Activated naive CD4-positive, alpha-beta T cell (primary cell): ENCODE measurements at places on chromosomes 6 and 20.

DNA sequence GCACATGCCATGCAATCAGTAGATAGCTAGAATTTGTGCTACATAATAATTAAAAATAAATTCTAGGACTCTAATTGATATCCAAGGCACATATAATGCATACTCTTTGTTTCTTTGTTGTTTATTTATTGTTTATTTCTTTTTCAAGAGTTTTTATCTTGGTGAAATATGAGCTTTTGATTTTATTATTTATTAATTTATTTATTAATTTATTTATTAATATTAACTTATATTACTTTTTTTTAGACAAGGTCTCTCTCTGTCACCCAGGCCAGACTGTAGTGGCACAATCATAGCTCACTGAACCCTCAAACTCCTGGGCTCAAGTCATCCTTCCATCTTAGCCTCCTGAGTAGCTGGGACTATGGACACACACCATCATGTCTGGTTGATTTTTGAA is 519.9 kb downstream of the HAO1 start:
- no peak for DNase-seq

- DNase-seq = no peak
Observed at GRCh38 chr20:58546416-58546711, 31.2 kb upstream of the APCDD1L start.

- no peak for DNase-seq
Observed at GRCh38 chr20:40431611-40432010, 257.4 kb downstream of the MAFB start.

- no peak for DNase-seq
Observed at GRCh38 chr6:41186031-41186562, 14.9 kb downstream of the TREML2 start.

DNA sequence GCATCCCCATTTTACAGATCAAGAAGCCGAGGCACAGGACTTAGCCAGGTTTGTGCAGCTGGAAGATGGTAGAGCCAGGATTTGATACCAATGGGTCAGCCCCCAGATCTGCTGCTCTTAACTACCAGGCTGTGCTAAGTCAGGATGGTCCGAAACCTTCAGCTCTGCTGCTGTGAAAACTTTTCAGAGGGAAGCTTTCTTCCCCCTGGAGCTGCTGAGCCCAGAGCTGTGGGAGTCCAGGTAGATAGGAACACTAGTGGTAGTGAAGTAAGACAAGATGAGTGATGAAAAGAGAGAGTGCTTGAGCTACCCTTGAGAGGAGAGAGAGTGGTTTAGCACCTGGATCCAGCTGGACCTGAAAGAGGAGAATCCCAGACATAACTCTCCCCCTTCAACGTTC is 230.8 kb downstream of the CDH4 start:
- DNase-seq = no peak

DNA sequence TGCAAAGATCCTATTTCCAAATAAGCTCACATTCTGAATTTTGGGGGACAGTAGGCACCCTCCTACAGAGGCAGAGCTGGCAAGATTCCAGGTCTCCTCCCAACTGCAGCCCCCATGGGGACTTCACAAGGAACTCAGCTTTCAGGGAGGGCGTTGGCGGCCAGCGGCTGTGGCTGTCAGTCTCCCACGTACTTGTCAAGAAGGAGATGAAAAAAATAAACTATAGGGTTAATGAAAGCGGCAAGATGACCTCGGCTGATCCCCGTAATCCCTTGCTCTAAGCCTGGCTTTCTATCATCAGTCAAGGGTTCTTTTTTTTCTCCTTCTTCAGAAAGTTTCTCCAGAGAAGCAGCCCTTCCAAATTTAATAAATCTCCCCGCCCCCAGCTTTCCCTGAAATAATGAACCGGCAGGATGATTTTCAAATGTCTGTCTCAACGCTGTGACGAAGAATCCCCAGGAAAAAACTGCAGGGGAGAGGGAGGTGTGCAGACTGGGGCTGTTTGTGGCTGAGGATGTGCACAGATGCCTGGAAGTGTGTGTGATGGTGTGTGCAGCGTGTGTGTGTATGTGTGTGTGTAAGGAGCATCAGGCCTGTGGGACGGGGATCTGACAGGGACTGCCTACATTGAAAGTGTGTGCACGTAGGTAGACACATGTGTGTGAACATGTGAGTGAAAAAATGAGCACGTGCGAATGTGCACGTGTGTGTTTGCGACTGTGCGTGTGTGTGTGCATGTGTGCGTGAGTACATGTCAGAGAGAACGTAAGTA is 78.7 kb downstream of the SLC2A10 start:
- DNase-seq = no peak
